ENCODE measurements at places on chromosomes 16 and 17. TPM values are rescaled to one million over a fixed set of nuclear protein-coding genes. Genes with fewer than 3 reads are reported as not detected.

The ABCA8 gene
- total RNA-seq = not detected

The ARHGAP27 gene
- total RNA-seq = 39.2 TPM

The C17orf113 gene
- total RNA-seq = 0.74 TPM

The SDR42E2 gene
- not detected for total RNA-seq

The RNF43 gene
- 6.4 TPM for total RNA-seq

Measured in airway epithelial cell (primary cell).